Progenitor cell of endocrine pancreas (in vitro differentiated cells): ENCODE measurements at places on chromosomes 7 and 10.

DNA sequence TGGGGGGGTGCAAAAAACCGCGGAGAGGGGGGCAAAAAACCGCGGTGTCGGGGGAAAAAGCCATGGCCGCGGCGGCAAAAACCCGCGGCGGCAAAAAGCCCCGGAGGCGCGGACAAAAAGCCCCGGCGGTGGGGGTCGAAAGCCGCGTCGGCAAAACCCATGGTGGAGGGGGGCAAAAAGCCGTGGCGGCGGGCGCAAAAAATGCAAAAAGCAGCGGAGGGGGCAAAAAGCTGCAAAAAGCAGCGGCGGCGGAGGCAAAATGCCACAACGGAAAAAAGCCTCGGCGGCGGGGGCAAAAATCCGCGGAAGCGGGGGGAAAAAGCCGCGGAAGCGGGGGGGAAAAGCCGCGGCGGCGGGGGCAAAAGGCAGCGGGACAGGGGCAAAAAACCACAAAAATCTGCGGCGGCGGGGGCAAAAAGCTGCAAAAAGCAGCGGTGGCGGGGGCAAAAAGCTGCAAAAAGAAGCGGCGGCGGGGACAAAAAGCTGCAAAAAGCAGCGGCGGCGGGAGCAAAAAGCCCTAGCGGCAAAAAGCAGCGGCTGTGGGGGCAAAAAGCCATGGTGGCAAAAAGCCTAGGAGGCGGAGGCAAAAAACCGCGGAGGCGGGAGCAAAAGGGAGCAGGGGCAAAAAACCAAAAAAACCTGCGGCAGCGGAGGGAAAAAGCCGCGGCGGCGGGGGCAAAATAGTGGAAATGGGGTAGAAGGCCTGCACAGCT is 418.9 kb downstream of the ZNF716 start:
- no peak for DNase-seq

GRCh38 chr10:5530412-5530806 is 5.6 kb downstream of the CALML3 start:
- no peak for DNase-seq

GRCh38 chr7:46079421-46079820 is 158.3 kb upstream of the IGFBP3 start:
- DNase-seq: no peak

GRCh38 chr7:128453836-128454804 is 1.6 kb upstream of the HILPDA start:
- DNase-seq: peak; percentile 17

DNA sequence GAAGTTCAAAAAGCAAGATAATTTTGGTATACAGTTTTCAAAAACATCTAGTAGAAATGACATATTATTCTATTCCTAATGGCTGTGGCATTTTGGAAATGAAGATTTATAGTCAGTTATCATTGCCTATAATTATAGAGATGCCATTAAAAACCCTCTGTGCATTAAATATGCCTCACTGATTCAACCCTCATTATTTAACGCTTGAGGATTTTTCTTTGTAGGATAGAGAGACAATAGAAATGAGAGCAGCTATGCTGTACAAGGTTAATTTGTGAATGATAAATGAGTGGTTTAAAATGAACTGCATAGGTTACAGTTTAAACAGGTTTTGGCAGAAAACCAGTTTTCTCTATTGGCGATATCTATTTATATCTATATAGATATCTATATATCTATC is 32.2 kb upstream of the SEMA3A start:
- no peak for DNase-seq

GRCh38 chr10:119667562-119668328 is 16.6 kb downstream of the BAG3 start:
- no peak for DNase-seq

GRCh38 chr10:6607778-6608177 is 27.7 kb upstream of the PRKCQ start:
- DNase-seq: no peak

GRCh38 chr7:37359180-37359579 is 89.5 kb downstream of the ELMO1 start:
- no peak for DNase-seq

- no peak for DNase-seq
Measured at GRCh38 chr7:127587663-127588018, 570 bp upstream of the ARF5 start.

DNA sequence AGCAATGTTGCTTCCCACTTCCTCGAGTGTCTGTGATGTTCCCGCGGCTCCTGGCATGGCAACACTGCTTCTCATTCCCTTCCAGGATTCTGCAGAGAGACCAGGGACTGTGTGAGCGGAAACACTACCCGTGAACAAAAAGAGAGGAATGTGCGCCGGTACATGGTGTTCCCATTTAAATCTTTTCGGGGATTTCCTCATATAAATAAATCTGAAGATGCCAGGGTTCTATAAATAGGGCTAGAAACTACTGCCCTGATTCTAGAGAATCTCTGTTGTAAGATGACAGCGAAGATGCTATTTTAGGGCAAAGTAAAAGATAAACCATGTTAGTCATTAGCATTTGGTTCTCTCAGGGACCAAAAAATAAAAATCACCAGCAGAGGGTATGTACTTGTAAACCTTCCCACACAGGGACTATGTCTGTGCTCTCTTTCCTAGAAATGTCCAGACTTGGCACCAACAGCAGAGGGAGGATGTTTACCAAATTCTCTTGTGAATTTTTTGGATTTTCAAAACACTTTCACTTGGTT is 92.2 kb upstream of the DDC start:
- DNase-seq: no peak

GRCh38 chr7:155378959-155379871 is 78.7 kb upstream of the EN2 start:
- DNase-seq: no peak

DNA sequence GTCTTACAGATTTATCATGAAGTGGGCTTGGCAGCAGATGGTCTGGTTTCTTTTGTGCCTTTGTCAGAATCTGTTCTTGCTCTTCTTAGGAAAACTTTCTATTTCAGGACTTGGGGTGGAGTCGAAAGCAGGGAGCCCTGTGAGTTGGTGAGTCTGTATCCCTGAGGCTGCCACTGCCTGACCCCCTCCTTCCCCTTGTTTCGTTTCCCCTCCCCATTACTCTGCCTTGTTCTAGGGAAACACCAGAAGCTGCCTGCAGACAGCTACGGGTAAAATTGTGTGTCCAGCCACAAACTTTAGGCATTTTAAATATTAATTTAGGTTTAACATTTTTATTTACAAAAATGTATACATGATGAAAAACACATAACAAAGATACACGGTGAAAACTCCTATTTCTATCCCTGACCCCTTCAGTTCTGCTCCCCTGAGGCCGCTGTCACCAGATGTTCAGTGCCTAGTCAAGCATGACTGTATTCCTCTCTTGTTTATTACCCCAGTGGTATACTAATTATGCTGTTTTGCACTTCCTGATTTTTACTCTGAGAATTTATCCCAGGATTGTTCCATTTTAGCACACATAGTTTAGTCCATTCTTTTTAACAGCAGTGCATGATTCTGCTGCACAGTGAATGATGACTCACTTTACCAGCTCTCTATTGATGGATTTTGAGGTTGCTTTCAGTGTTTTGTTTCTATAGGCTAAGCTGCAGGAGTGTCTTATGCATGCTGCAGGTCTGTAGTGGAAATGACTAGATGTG is 9.1 kb downstream of the TSPAN14 start:
- no peak for DNase-seq

DNA sequence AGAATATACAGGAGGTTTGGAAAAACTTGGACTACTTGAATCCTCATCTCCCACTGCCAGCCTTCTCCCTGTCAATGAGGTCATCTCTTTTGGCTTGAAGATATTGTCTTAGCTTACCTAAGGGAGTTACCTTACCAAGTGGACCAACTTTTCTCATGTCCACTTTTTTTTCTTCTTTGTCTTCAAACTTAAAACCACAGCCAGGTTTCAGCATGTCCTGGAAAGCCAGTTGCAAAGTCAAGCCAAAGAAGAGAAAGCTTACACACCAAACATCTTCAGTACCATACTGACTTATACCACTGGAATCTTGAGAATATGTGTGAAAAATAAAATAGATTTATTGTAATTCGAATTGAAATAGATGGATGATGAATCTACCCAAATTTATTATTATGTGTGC is 520.5 kb downstream of the HTR7 start:
- no peak for DNase-seq

DNA sequence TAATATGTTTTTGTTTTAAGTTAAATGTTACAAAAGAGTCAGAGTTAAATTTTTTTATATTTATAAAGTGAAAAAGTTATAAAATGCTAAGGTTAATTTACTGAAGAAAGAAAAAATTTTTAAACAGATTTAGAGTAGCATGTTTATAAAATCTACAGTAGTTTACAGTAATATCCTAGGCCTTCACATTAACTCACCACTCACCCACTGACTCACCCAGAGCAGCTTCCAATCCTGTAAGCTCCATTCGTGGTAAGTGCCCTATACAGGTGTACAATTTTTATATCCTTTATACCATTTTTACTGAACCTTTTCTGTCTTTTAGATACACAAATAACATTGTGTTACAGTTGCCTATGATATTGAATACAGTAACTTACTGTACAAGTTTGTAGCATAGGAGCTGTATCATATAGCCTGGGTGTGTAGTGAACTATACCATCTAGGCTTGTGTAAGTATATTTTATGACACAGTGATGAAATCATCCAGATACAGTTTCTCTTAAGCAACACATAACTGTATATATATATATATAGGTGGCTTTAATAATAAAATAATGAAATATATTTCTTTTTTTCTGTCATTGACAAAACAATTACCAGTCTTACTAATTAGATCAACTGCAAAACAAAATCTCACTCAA is 79.6 kb downstream of the PTEN start:
- no peak for DNase-seq

DNA sequence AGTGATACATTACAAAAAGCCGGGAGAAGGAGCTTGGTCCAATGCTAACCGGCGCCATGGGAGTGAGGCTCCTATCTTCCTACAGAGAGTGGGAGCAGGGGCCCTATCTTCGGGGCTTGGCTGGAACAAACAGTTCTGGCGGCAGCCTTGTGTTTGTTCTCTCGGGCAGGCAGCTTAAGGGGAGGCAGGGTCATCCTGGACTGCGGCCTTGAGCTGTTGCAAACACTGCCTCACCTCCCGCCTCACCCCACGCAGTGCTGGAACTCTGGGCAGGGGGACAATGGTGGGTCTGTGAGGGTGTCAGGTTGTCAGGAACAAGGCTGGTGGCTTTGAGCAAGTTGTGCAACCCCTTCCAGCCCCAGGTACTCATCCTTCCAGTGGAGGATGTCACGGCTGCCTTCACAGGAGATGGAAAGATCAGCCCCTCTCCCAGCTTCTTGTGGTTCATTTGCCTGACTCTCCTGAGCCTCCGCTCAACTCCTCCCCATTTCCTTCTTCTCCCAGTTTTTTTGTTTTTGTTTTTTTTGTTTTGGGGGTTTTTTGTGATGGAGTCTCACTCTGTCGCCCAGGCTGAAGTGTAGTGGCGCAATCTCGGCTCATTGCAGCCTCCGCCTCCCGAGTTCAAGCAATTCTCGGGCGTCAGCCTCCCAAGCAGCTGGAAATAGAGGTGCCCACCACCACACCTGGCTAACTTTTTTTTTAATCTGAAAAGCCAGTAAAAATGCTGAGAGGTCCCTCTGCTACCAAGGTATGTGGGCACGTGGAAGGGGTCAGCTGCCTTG is 57.4 kb downstream of the SPOCK2 start:
- peak; percentile 26 for DNase-seq

DNA sequence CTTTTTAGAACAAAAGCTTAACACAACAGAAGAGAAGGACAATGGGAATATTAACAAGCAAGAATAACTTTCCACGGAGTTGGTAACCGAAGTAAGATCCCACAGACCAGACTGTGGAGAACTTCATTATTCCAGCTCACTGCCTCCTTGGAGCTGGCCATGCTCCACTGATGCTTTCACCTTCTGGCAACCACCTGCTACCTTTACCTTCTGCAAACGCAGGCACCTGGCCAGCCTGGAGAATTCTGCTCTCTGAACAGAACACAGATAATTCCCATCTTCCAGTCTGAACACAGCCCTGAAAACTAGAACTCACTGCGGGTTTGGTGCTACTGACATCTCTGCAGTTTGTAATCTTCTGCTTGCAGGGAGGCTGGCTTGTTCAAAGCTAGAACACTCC is 66.5 kb downstream of the JAZF1 start:
- DNase-seq: no peak

- no peak for DNase-seq
Measured at GRCh38 chr7:32507414-32507813, 12.1 kb downstream of the AVL9 start.

DNA sequence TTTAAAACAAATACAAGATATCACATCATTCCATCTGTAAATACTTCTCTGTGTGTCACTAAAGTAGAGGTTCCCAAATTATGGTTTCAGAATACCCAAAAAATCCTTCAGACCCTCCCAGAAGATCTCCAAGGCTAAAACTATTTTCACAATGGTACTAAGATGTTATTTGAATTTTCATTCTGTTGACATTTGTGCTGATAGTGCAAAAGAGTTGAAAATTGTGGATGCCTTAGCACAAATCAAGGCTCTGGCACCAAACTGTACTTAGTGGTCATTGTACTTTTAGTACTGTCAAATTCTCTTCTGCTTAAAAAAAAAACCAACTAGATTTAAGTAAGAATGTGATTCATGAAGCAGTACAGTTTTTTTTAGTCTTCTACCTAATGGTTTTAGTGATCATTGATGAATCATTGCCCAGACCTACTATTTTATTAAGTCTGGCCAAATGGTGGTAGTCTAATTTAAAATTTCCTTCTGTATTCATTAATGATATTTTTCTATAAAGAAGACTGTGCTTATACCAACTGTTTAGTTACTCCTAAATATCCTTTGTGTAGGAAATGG is 50.5 kb downstream of the TPST1 start:
- no peak for DNase-seq

DNA sequence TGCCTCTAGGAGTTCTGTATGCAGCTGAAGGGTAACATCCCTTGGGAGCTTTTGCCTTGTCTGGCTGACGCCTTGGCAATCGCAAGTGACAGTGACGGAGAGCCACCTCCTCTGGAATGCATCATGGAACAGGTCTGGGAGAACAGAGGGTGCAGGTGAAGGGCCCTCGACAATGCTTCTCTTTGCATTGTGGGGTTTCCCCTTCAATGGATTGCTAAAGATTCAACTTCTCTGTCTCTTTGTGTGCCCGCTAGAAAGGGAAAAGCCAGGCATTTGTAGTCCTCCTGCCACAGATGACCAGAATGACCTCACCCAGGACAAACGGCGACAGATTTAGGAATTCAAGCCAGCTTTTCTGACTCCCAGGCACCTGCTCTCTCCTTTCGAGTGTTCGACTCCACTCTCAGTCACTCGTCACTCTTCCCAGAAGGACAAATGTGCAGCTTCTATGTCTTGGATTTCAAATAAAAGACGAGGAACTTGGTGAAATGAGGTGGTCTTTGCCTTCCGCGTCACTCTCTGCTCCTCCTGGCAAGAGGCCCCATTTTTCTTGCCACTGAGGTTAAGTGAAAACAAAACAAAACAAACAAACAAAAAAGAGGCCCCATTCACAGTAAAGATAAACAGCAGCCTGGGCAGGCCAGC is 26.1 kb downstream of the IL2RA start:
- no peak for DNase-seq
